GM06990 (cell line): ENCODE measurements at places on chromosomes 2 and 18.

- no peak for DNase-seq
These were observed 82.7 kb downstream of the TANC1 start for GRCh38 chr2:159051133-159051532.

- DNase-seq = no peak
These were observed 11.8 kb downstream of the TSHZ1 start for GRCh38 chr18:75222407-75222806.

GRCh38 chr2:172969609-172970008 lies 106.0 kb upstream of the MAP3K20 start:
- no peak for DNase-seq

DNA sequence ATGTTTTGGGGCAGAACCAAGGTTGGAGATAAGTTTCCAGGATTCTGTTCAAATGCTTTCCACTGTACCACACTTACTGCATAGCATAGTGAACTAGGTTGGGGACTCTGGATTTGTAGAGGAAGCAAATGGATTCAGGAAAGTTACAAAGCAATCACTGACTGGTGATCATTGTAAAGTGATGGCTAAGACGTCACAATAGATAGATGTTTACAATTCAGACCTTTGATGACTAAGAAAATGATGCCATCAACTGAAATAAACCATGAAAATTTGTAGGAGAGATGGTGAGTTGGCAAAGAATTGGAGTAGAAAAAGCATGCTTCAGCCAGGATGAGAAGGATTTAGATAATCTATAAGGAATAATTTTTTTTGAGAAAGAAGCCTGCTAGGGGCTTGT lies 178.0 kb downstream of the UBE2E3 start:
- no peak for DNase-seq

- DNase-seq = no peak
These were observed 75.8 kb downstream of the KIDINS220 start for GRCh38 chr2:8761529-8762164.

GRCh38 chr2:240217431-240218301 lies 77.2 kb upstream of the OTOS start:
- no peak for DNase-seq

- no peak for DNase-seq
These were observed 195.3 kb upstream of the SMAD2 start for GRCh38 chr18:48125724-48126123.

DNA sequence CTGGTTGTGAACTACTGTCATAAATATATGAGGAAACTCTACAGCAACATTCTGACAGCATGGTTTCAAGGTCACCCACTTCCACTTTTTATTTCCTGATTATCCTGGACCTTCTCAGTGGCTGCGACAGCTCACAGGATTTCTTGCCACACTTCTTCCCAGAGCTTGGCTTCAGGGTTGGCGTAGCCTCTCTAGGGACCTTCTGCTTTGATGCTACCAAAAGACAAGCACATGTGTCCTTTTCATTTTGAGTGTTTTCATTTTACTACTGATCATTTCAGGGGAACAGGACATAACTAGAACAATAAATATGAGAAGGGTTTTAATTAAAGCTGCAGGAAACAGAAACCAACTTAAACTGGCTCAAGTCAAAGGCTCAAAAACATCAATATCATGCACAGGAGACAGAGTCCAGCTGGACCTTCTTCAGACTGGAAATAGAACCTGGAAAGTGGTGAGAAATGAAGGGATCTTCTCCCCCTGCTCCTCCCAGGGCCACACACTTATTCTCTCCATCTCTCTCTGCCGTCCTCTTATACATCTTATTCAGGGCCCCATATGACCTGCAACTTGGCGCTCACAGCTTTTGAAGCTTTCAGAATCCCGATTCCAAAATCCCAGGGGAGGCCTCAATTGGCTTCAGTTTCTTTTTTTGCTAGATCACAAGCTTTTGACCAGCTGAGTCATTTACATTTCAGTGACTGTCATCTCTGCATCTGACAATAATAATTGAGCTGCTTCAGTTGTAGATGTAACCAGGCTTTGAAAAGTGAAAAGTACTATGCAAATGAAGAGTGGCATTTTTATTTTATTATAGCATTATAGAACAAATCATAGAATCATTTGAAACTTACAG lies 9.7 kb downstream of the VIT start:
- no peak for DNase-seq

GRCh38 chr2:109478906-109479493 lies 134.8 kb downstream of the SEPTIN10 start:
- DNase-seq = no peak

- DNase-seq = no peak
These were observed 135.8 kb downstream of the CABLES1 start for GRCh38 chr18:23270986-23271680.

GRCh38 chr18:51151568-51152511 lies 45.6 kb downstream of the MEX3C start:
- DNase-seq = peak; percentile 69

GRCh38 chr2:57443973-57444521 lies 602.6 kb upstream of the VRK2 start:
- no peak for DNase-seq

- no peak for DNase-seq
These were observed 2.4 kb upstream of the NEDD4L start for GRCh38 chr18:58041633-58042032.

DNA sequence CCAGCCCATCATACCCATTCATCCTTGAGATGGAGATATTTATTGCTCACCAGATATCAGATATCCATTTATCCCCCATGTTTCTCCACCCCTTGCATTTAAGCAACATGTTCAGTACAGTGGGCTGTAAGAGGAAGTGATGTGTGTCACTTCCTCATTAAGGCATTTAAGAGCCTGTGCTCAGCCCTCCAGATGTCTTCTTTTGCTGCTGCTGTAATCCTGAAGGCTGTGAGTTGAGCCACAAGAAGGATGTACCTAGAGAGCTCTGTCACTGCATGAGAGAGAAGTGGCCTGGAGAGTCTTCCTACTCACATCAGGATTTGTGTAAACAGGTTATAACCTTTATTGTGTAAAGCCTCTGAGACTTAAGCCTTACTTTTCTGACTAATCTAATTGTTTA lies 151.8 kb upstream of the UNC80 start:
- DNase-seq = peak; percentile 2

- DNase-seq = no peak
These were observed 38.7 kb upstream of the EDAR start for GRCh38 chr2:109027702-109028101.

GRCh38 chr2:125698280-125698679 lies 957.7 kb upstream of the GYPC start:
- no peak for DNase-seq

DNA sequence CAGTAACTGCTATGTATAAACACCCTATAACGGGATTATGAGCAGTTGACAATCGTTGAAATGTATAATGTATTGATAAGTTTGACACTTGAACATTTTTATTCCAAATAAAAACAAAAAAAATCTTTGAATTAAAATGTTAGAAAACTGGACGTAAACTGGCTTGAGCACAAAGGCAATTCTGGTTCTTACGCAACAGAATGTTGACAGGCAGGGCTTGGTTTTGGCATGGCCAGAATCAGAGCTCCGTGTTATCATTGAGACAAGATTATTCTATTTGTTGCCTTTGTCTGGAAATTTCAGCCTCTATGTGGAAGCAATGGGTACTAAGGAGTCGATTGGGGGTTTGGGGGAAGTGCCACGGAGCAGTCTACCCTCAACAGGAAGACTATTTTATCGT lies 1028.6 kb upstream of the ZEB2 start:
- no peak for DNase-seq

GRCh38 chr2:127504552-127505430 lies 21.5 kb downstream of the IWS1 start:
- DNase-seq = no peak

- no peak for DNase-seq
These were observed 707.9 kb upstream of the ID2 start for GRCh38 chr2:7973801-7974480.

DNA sequence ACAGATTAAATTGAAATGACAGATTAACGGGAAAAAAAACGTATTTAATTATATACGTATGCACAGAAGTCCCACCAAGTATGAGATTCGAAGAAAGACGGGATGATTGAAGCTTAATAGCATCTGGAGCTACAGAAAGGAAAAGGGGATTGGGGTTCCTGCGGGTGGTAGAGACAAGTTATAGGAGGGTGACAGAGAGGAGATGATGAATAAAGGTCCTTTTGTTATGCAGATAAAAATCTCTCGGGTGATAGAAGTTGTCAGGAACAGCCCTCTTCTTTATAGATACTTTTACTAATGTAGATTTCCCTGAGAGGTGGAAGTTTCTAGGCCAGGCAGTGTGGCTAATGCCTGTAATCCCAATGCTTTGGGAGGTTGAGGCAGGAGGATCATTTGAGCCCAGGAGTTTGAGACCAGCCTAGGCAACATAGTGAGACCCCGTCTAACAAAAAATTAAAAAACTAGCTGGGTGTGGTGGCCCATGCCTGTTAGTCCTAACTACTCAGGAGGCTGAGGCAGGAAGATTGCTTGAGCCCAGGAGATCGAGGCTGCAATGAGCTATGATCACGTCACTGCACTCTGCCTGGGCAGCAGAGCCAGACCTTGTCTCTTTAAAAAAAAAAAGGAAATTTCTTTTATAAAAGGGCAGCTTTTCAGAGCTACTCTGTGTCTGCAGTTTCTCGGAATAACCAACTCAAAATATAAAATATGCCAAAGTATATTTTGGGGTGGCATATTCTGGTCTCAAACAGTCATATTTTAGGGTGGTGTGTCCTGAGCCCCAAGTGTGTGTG lies 113.0 kb downstream of the STPG4 start:
- no peak for DNase-seq

- no peak for DNase-seq
These were observed 411.0 kb downstream of the LRATD1 start for GRCh38 chr2:15043336-15044058.

GRCh38 chr2:237723602-237724001 lies 75.0 kb upstream of the RBM44 start:
- no peak for DNase-seq

DNA sequence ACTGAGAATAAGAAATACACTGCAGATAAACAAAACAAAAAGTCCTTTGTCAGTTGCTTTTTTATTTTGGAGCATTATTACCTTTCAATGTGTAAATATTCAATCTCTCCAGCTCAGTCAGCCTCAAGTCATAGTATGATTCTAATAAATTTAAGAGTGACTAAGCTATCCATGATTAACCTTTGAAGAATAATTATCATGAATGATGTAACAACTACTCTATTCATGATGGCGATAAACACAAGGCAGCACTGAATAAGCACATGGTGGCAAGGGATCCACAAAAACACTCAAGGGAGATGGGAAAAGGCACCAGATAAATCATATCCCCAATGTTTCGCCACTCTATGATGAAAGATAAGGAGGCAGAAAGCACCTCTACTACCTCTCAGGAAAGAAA lies 67.0 kb downstream of the MAP4K3 start:
- no peak for DNase-seq

DNA sequence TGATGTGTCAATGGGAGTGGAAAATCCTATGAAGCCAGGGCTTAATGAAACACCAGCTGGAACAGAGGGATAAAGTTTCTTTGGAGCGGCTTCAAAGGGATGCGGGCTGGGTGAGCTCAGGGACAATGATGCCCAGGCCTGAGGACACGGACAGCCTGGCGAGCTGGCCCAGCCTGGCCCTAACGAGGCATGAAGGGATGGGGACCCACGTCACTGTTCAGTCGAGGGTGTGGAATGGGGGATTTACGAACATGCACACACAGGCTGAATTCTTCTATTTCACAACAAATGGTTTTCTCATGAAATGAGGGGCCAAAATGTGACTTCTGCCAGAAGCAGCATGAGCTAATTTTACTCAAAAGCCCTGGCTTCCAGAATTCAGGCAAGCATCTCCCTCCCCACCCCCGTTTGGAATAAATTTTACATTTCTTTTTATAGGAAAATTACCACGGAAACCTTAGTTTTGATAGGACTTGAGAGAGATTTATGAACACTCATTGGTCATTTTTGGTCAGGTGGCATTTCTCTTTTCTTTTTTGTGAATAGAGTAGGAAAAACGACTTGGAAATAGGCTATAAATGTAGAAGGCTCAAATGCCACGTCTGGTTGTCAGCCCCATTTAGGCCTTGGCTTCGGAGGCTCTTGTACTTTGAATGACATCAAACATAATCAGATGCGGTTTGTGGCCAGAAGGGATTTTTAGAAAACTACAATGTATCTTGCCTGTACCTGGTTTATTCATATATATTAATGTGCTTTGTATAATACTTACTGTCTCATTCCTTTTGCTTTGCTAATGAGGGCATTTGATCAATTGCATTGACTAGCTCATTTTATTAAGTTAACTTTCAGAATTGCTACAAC lies 893.8 kb upstream of the CELF4 start:
- DNase-seq = no peak

DNA sequence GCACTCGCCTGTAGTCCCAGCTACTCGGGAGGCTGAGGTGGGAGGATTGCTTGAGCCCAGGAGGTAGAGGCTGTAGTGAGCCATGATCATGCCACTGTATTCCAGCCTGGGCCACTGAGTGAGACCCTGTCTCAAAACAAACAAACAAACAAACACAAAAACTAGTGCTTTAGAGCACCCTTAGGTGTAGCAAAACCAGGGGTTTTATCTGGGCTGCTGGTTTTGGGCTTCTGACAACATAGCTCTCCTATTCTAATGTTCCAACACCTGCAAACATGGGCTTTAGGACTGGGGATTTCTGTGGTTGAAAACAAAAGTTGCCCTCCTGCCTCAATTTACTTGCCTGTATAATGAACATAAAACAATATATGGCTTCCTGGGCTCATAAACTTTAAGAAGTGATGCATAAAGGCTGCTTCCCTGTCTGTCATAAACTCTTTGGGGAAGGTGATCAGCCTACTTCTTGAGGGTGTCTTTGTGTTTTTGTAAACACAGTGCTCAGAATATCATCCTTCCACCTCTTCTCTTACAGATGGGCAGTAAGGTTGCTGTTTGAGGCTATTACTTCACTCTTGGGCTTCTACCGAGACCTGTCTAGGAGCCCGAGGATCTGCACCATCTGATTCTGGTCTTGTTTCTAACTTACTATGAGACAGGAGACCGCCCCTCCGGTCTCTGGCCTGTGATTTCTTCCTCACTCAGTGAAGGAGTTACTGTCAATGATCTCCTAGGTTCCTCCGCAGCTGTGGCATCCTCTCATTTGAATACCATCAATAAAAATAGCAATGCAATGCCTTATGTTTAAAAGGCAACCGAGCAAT lies 246.5 kb downstream of the MYCN start:
- no peak for DNase-seq

- no peak for DNase-seq
These were observed 1042.3 kb upstream of the NRXN1 start for GRCh38 chr2:52074130-52074719.

DNA sequence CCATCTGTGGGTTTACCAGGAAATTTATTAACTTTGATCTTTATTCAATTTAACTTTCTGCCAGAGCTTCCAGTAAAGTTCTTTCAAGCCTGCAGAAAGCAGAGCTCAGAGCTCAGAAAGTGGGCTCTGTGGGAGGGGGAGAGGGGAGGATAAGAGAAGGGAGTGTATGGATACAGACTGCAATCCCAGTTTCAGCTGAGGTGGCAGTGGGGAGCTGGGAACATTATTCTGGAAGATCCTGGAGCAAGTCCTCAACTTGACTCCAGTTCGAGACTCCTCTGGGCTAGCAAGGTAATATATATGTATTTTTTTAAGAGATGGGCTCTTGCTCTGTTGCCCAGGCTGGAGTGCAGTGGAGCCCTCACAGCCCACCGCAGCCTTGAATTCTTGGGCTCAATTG lies 108.9 kb upstream of the NABP1 start:
- no peak for DNase-seq
